ENCODE measurements at places on chromosomes 6 and 20.

DNA sequence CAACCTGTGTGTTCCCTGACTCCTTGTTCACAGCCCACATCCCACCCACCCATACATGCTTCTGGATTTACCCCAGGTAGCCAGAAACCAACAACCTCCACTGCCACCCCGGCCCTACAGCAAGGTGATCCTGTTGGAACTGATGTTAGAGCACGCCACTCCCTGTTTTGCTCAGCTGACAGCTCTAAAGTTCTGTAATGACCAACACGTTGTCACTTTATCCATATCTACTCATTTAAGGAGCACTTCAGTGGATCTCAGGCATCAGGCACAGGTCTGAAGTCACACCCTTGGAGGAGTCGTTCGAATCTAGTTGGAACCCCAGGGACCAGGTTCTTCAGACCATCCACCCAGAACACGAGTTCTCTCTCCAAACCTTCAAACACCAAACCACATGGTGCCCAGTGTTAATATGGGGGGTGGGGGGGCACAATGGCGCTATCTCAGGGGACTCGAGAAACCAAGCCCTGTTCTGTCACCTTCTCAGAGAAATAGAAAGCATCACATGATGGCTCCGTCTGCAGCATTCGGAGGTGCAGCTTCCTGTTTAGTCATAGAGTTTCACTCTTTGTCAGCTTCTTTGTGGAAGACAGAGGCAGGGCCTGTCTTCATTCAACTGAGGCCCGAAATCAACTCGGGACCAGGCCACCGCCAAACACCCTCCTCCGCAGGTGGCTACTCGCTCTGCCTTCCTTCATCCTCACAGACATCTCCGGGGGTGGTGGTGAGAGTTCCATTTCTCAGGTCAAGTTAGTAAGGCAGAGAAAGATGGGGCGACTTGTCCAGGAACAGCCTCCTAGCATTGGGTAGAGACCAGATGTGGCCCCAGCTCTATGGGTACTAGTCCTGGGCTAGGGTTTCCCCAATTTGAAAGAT is 142.2 kb downstream of the NFATC2 start:
- peak; percentile 87 for DNase-seq

- no peak for DNase-seq
These were observed at the start of gene PLTP for GRCh38 chr20:45911486-45912343. TSS of gene PLTP (minus strand) at chr20:45912155. CDS start at chr20:45911452, 703 bp downstream.

- no peak for DNase-seq
These were observed 237.9 kb downstream of the HDGFL1 start for GRCh38 chr6:22807261-22807660.

GRCh38 chr6:100809346-100809745 is 71.8 kb downstream of the ASCC3 start:
- no peak for DNase-seq

DNA sequence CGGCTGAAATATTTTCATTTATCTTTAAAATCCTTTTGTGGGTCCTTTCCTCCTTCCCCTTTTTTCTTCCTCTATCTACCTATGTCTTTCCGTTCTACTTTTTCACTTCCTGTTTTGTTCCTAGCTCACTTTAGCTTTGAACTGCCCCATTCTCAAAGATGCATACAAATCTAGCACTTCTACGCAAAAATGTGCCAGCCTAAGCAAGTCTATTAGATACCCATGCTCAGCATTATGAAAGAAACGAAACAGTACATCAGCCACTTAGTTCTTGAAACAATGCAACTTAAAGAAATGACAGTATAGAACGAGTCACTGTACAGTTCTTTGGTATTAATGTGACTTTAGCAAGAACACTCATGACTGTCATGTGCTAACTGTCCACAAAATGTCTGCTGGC is 47.3 kb upstream of the MARCKS start:
- no peak for DNase-seq
